ENCODE measurements at places on chromosomes 13 and 19.

GRCh38 chr13:46341112-46341711 lies 45.8 kb downstream of the RUBCNL start:
- peak; percentile 46 for DNase-seq

DNA sequence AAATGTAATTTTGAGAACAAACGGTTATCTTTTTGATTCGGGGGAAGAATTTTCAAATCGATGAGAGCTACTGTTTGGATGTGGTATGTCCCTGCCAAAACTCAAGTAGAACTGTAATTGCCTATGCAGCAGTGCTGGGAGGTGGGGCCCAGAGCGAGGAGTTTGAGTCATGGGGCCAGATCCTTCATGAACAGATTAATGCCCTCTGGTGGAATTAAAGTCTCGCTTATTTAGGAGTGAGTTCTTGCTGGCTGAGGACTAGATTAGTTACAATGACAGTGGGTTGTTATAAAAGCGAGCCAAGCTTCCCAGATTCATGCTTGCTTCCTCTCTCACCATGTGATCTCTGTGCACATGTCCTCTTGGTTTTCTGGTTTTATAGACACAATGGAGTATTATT lies 11.8 kb upstream of the PRR20A start:
- DNase-seq: no peak

DNA sequence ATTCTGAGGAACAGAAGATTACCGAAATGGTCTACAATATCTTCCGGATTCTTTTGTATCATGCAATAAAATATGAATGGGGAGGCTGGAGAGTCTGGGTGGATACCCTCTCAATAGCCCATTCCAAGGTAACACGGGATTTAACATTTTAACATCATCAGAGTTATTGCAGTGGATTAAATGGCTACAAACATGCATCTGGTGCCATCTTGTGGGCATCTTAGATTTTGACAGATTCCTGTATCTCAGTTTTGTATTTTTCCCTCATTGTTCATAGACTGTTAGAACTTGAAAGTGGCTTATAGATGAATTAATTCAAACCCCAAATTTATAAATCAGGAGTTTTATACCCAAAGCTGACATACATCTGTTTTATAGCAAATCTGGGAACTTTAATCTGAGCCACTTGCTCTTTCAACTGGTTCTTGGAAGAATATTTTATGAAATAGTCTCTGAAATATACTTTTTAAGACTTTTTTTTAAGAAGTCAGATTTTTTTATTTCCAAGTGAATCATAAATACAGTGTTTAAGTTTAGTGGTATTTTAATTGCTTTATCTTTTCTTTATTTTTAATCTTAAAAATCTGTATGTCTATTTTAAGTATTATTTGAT lies 215.2 kb downstream of the NBEA start:
- DNase-seq: peak; percentile 9

DNA sequence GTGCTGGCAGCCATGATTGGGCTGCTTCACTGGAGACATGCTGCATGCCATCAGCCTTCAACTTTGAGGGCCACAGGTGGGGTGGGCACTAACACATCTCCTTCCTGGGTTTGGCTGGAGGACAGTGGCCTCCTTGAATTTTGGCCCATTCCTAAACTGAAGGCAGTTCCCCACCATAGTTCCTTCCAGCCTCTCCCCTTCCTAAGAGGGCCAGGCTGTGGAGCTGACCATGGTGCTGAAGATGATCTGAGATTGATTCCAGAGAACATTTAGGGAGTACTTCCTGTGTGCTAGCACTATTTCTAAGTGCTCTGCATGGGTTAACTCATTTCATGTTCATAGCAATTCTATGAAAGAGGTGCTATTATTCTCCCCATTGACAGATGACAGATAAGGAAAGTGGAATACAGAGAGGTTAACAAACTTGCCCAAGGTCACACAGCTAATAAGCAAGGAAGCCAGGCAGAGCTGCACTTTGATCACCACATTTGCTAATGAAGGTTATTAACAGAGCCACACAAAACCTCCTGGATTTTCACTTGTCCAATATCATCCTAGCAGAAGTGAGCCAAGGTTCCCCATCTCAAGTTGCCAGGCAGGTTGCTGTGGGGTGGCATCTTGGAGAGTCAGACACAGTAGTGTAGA lies 175.3 kb downstream of the ZIC5 start:
- peak; percentile 20 for DNase-seq

DNA sequence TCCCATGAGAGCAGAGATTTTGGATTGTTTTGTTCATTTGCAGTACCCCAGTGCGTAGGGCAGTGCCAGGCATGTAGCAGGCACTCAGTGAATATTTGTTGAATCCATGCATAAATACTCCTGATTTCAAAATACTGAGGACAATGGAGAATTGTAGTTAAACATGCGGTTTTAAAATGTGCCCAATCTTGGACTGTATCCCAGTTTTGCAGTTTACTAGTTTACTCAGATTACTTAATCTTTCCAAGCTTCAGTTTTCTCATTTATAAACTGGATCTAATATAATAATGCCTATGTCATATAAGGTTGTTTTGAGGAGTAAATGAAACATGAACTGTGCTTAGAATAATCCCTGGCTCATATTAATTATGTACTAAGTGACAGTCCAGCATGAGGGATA lies 39.0 kb downstream of the RCBTB2 start:
- DNase-seq: no peak

DNA sequence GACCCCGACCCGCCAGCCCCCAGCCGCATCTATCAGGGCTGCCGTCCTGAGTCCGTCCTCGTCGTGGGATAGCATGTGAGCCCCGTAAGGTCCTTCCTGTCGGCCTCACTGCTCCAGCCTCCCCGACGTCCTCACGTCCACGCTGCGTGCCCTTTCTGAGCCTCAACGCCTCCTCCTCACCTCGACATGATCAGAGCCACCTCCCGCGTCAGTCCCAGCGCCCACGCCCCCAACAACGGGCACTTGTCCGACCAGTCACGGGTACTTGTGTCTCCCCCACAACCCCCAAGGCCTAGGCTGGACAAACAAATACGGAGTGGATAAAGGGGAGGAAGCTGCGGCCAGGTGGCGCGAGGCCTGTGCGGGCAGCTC lies 665 bp downstream of the ZNF497 start:
- peak; percentile 68 for DNase-seq

DNA sequence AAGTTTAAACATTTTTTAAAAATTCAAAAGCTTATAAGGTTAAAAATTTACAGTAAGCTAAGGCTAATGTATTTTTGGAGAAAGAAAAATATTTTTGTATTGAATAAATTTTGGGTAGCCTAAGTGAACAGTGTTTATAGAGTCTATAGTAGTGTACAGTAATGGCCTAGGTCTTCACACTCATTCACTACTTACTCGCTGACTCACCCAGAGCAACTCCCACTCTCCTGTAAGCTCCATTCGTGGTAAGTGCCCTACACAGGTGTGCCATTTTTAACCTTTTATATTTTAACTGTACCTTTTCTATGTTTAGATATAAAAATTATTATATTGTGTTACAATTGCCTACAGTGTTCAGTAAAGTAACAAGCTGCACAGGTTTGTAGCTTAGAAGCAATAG lies 96.6 kb upstream of the FREM2 start:
- no peak for DNase-seq

- no peak for DNase-seq
Measured at GRCh38 chr13:112343591-112343990, 32.6 kb upstream of the SPACA7 start.

GRCh38 chr13:72126424-72126823 lies 259.4 kb upstream of the DACH1 start:
- DNase-seq: no peak

GRCh38 chr13:70171151-70171550 lies 62.9 kb upstream of the KLHL1 start:
- DNase-seq: no peak

GRCh38 chr19:48274173-48274572 lies 4.3 kb downstream of the ZNF114 start:
- no peak for DNase-seq

DNA sequence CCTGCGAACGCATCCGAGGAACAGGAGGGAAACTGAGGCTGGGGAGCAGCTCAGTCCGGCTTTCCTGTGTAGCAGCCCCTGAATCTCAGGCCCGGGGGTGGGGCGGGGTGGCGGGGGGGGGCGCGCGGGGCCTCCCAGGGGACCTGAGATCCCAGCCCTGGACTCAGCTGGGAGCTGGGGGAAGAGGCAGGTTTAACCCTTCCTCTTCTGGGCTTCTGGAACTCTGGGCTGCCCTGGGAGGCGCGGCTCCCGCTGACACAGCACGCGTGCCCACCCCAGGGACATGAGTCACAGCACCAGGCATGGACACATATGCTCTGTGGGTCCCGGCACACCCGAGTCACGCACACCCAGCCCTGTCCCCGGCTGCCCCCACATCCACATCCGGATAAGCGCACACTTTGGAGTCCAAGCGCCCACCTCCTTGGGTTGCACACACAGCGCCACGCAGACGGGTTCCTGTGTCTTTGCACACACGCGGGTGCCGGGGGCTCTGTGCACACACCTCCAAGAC lies 3.5 kb upstream of the CIRBP start:
- DNase-seq: no peak

GRCh38 chr13:41827507-41828213 lies 133.2 kb downstream of the VWA8 start:
- no peak for DNase-seq

DNA sequence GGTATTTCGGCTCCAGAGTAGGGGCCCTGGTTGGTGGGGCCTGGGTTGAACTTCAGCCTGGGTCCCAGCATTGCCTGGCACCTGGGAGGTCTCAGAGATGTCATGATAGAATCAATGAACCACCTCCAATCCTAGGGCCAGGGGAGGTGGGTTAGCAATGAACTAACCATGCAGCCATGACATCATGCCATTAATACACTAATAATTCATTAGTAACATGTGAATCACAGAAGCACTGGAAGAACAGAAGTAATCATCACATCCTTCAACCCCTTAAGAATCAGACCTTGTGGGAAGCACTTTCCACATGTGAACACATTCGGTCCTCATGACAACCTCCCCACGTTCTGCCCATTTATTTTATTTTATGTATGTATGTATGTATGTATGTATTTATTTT lies 6.9 kb downstream of the NOSIP start:
- DNase-seq: no peak

GRCh38 chr19:31132753-31133110 lies 216.5 kb downstream of the TSHZ3 start:
- DNase-seq: no peak

- no peak for DNase-seq
Measured at GRCh38 chr13:40311356-40312101, 354.9 kb downstream of the FOXO1 start.

- no peak for DNase-seq
Measured at GRCh38 chr13:113602291-113602988, 17.9 kb downstream of the TFDP1 start.

- DNase-seq: no peak
Measured at GRCh38 chr13:23722726-23723453, 152.7 kb downstream of the TNFRSF19 start.

- DNase-seq: no peak
Measured at GRCh38 chr13:42495255-42495654, 78.7 kb upstream of the TNFSF11 start.
